ENCODE measurements at places on chromosomes 2 and 18.

- DNase-seq = no peak
These were observed 125.2 kb upstream of the LYPD6 start for GRCh38 chr2:149205143-149205542.

DNA sequence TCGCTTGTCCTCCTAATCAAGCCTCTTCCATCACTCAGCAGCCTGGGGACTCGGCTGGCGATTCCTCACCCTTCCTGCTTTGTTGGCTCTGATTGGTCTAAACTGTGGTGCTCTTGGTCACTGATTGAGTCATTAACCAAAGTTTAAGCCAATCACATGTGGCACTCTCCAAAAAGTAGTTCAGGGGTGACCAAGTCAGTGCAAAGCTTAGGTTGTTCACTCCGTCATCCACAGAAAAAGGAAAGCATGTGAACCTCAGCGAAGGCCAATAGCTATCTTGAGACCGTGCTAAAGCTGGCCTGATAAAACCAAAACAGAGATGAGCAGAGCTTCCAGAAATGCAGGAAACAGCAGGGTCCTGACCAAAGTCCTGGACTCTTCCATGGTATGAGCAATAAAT is 4.9 kb downstream of the ALPK2 start:
- no peak for DNase-seq

DNA sequence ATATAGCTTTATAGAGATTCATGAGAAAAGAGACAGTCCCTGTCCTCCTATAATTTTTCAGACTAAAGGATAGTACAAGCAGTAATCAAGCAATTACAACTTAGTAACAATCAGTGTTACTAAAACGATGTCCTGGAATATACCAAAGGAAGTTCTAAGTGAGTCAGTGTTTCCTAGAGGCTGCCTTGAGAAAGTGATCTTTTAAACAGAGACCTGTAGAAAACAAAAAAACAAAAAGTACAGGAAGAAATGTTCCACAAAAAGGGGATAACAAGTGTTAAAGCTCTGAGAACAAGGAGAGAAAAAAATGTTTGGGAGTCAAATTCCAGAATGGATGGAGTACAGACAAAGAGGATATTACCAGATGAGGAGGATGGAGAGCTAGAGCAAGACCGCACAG is 556.4 kb downstream of the ERBB4 start:
- DNase-seq = no peak

DNA sequence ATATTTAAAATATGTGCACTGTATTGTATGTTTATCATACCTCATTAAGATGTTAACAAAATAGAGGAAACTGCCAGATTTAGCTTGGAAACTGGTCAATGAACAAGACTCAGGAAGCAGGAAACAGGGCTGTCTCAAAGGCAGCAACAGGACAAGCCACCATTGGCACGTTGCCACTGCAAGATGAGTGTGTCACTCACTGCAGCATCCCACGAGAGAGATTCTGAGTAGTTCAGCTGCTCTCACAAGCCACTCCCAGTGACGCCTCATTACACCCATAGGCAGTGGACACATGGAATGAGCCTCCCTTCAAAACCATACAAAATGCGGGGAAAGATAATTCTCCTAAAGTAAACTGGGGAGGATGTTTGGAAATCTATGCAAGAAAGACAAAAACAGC is 181.9 kb upstream of the DLGAP1 start:
- DNase-seq = no peak

DNA sequence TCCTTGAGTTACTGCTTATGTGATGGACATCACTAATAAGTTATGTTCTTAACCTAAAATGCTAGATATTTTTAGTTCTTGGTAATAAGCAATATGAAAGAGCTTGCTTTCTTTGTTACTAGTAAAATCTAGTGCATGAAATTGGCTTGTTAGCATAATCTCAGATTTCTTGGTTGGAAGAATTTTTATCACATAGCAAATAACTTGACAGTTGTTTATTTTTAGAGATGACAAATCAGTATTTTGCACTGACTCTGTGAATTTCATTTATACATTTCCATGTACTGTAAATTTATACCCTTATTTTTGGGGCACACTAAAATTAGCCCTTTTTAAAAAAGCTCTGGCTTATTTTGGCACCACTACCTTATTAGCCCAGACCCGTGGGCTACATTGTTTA is 45.6 kb downstream of the LCLAT1 start:
- DNase-seq = no peak
